ENCODE measurements at places on chromosomes 6 and 20.

- DNase-seq = no peak
Measured at GRCh38 chr6:140462453-140463311, 1088.2 kb upstream of the CITED2 start.

GRCh38 chr6:39403304-39403703 lies 80.8 kb upstream of the KCNK16 start:
- no peak for DNase-seq

DNA sequence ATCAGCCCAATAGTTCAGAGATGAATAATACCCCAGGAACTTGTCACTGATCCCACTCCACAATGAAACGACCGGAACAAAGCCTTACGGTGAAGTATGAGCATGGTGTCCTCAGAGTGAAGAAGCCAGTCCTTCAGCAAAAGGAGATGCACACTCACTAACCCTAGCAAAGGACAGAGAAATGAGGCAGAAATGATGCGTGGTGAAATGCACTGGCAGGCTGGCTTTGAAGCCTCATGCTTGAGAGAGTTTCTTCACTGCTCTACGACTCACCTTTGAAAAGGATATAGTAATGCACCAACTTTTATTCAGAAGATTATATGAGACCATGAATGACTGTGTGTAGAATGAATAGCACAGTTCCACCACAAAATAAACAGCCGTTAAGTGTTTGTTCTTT lies 74.8 kb downstream of the PHACTR1 start:
- DNase-seq = no peak

DNA sequence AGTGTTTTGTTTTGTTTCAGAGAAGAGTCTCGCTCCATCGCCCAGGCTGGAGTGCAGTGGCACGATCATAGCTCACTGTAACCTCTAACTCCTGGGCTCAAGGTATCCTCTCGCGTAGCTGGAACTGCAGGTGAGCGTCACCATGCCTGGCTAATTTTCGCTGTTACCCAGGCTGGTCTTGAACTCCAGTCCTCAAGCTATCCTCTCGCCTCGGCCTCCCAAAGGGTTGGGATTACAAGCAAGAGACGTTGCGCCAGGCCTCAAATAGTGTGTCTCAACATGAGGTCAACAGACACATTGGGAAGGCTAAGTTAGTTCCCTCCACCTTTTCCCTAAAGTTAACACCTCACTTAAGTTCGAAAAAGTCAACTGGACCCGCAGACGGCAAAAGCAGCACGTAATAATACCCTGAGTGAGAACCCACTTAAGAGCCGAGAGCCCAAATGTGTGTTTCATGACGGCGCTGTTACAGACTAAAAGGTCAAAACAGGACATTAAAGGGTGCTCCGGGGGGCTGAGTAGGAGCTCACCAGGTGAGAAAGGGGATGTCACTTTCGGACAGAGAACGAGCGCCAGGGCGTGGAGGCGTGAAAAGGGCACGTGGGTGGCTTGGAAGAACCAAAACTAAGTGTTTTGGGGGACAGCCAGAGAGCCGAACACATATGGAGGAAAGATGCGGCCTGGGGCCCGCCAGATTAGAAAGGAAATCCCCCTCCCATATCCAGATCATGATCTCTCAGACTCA lies 499 bp downstream of the TTI1 start:
- no peak for DNase-seq

GRCh38 chr6:39770446-39770845 lies 21.7 kb upstream of the DAAM2 start:
- no peak for DNase-seq

GRCh38 chr6:155103816-155104366 lies 108.8 kb downstream of the TIAM2 start:
- DNase-seq = peak; percentile 43

DNA sequence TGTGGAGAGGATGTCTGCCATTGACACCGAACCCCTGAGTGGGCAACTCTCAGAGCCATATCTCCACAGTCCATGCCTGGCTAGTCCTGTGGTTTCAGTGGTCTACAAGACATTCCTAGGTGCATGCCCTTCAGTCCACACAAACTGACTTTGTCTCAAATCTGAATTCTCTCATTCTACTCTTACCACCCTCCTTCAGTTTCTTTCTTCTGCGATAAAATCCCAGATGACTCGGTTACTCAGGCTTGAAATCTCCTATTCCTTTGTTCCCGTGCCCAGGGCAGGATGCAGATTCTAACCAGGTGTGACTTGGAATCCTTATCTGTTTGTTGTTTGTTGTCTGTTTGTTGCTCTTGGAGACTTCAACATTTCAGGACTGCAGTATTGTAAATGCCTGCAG lies 9.3 kb downstream of the CDS2 start:
- DNase-seq = no peak

DNA sequence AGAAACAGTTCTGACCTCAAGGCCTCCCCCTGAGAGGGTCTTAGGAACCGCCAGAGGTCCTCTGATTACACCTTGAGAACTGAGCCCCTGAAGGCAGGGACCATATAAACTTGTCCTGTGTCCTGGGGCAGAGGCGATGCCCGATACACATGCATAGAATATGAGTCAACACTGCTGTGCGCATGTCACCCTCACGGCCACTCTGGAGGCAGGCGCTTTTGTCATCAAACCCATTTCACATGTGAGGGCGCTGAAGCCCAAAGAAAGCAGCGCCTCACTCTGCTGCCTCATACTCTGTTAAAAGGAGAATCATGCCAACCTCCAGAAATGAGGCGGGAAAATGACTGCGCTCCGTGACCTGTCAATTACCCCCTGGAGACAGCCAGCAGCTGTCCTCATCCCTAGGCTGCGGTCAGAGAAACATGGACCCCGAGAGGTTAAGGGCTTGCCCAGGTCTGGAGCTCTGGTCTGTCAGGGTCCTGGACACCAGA lies 158.3 kb downstream of the GRM4 start:
- DNase-seq = no peak

GRCh38 chr6:31771992-31772358 lies 5.2 kb downstream of the VWA7 start:
- DNase-seq = no peak

DNA sequence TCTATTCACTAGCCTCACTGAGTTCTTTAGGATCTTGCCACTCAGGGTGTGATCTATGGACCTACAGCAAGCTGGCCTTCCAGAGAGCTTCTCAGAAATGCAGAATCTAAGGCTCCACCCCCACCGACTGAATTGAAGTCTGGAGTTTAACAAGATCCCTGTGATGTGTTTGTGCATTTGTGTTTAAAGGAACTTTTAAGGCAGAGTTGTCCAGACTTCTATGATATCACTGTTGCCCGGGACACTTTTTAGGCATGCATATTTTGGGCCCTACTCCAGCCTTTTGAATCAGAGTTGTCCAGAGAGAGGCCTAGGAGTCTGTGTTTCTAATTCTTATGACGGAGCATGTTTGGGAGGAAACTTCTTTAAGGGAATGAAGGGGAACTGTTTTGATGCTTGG lies 232.3 kb downstream of the QKI start:
- no peak for DNase-seq

- DNase-seq = peak; percentile 44
Measured at GRCh38 chr20:1671891-1672669, 14.5 kb upstream of the SIRPG start.

GRCh38 chr20:14992153-14992552 lies 654.7 kb upstream of the FLRT3 start:
- DNase-seq = no peak

DNA sequence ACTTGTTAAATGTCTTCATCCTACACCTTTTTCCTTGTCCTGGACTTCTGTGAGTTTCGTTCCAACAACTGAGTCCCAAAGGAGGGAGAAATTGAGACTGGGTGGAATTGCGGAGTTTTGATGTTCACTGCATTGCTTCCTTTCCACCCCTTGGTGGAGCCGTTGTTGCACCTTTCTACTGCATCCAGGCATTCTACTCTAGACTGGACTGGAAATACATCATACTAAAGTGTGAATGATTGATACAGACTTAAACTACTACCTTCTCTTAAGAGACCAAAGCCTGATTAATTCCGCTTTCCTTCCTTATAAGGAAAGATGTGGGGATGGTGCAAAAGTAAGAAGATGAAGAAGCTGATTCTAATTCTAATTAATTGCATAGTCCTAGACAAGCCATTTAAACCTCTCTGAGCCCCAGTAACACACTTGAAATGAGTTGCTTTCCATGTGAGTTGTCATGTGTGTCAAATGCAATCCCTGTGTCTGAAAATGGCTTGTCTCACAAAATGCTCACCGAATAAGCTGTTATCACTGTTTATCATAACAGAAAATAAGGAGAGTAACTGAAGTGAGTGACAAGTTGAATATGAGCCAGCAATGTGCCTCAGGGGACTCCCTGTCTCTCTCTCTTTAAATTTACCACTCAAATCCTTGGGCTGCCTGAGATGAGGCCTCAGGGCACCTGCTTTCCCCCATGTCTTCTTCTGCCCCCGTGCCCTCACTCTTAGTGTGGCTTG lies 338.3 kb upstream of the CHD6 start:
- DNase-seq = no peak

DNA sequence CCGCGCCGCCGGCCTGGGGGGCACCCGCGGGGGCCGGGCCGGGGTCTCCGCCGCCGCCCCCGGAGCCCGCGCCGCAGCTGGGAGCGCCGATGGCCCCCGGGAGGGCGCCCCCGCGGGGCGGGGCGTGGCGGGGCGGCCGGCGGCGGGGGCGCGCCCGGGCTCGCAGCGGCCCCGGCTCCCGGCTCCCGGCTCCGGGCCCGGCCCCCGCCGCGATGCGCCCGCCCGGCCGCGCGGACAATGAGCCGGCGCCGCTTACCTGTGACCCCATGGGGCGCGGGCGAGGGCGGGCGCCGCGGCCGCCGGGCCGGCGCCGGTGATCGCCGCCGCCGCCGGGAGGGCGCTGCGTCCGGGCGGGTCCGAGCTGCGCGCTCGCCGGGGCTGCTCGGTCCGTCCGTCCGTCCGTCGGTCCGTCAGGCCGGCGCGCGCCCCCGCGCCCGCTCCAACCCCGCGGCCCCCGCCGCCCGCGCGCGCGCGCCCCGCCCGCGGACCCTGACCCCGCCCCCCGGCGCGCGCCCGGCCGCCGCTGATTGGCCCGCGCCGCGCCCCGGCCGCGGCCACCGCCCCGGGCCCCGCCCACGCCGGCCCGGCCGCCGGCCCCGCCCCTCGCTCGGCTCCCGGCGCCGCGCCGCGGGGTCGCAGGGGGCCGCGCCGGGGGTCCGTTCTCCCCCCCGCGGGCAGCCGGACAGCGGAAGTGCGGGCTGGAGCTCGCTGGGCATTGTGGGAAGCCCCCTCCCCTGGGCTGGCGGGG lies at the start of gene ZBTB46:
Gene ZBTB46, minus strand, starts transcription at position 424 of the 748 bp plus-strand sequence. CDS start 40,507 bp downstream, outside the sequence.
- DNase-seq = no peak

- DNase-seq = no peak
Measured at GRCh38 chr6:110618591-110619267, 142.3 kb upstream of the SLC22A16 start.

Data from activated T-cell treated with anti-CD3 and anti-CD28 coated beads, Interleukin-2, amount 50 U/mL, for 48 hours (primary cell).